ENCODE measurements at places on chromosomes 16 and 17.

DNA sequence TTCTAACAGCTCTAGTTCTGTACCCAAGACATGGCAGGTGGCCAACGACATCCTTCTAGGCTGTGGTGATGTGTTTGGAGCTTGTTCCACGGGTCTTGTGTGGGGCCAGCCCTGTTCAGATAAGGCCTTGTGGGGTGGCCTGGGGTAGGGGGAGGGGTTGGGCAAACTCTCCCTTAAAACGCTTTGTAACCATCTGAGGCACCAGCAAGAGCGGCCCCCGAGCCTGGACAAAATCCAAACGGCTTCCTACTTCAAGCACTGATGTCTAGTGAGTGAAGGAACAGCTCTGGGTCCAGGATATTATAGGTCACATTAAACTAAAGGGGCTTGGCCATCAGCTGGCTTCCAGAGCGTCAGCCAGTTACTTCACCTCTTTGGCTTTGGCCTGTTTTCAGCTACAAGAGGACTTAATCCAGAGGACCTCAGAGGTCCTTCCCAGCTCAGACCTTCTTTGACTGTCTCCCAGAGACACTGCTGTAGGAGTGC is 11.9 kb downstream of the SERPINF1 start:
- DNase-seq, result no peak

GRCh38 chr16:967546-968295 is 3.1 kb downstream of the LMF1 start:
- DNase-seq, result no peak

GRCh38 chr17:47220531-47220999 is 11.4 kb downstream of the MYL4 start:
- DNase-seq, result no peak

GRCh38 chr17:14469971-14470370 is 169.1 kb downstream of the HS3ST3B1 start:
- DNase-seq, result no peak

Measured in inflammatory macrophage treated with lipopolysaccharide for 1 hour (primary cell).